ENCODE measurements at places on chromosomes 6 and 20.
A peak's percentile ranks its signal among the peaks of the same experiment; 100 is the strongest.

GRCh38 chr20:59697068-59697467 lies 92.7 kb downstream of the PHACTR3 start:
- no peak for DNase-seq

DNA sequence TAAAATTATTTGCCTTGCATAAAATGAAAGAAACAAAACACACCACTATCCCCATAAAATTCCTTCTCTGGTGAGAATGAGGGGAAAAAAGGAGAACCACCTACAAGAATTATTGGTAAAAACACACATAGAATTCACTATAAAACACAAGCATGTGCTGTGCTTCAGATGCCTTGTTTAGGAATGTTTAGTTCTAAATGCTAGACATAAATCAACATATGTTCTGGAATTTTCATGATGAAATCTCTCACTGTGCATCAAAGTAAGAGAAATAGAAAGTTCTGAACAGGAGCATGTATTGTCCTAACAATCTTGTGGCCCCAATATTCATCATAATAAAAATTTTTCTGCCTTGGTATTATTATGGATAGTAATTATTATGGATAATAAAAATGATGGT lies 111.0 kb downstream of the PLCB4 start:
- no peak for DNase-seq

GRCh38 chr6:126072172-126072571 lies 85.8 kb downstream of the TRMT11 start:
- no peak for DNase-seq

DNA sequence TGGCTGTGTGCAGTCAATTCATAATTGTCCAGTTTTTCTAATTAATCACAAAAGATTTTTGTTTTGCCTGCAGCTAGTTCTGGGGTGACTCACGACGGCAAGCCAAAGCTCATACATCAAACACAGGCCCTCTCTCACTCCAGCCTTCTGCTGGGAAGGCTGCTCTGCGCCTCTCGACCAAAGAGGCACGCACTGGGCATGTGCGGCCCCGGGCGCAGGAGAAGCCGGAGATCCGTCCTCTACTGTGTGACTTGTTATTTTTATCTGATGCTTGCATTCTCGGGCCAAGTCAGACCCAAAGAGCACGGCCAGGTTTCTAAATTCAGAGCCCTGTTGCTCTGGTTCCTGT lies 98.5 kb downstream of the TFAP2A start:
- DNase-seq, result no peak

GRCh38 chr20:40786336-40786735 lies 97.3 kb upstream of the MAFB start:
- DNase-seq, result no peak

DNA sequence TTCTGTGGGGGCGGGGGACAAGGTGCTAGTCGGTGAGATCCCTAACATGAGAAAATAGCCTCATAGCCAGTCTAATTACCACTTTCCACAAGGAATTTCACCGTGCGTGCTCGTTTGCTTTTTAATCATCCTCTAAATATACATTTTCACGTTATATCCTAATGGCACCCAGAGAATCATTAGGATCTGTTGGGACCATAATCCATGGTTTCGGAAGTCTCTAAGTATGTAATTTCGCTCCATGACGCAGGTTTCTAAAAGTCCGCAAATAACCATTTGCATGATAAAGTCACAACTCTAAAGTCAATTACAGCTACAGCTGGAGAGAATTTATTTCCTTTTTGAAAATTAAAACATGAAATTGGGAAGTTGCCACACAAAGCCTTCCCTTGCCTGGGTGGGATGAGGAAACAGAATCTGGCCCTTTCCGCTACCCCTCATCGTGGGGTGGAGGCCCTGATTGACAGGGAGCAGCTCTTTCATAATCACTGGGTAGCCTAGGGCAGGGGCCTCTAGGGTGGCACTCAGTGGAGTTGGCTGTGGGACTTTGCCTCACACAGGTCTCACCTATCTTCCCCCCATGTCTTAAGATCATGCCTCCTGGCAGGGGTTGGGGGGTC lies 81.9 kb downstream of the LRFN2 start:
- DNase-seq, result no peak

GRCh38 chr6:56659721-56660380 lies 17.2 kb upstream of the DST start:
- no peak for DNase-seq

GRCh38 chr20:12860619-12861247 lies 148.0 kb upstream of the SPTLC3 start:
- DNase-seq, result no peak

GRCh38 chr6:75299801-75300530 lies 15.4 kb upstream of the TMEM30A start:
- no peak for DNase-seq

DNA sequence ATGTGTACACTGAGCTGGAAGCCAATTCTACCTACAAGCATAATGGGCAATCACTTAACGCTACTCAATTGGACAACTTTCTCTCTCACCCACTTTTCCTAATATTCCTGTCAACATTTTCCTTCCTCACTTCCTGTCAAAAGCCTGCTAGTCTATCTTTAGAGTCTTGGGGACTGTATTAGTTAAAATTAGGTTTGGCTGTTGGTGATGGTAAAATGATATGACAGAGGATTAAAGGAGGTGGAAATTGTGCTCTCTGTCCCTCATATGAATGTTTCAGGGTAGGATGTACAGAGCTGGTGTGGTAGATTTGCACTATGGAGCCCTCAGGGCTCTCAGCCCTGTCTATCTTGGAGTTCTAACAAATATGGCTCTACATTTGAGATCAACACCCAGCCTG lies 129.7 kb downstream of the CEP57L1 start:
- DNase-seq, result no peak

- DNase-seq, result no peak
These were observed 8.8 kb downstream of the SLC22A16 start for GRCh38 chr6:110467566-110468140.

GRCh38 chr20:47558295-47559066 lies 56.8 kb downstream of the NCOA3 start:
- DNase-seq, result no peak

GRCh38 chr6:25354078-25354932 lies 75.1 kb downstream of the CARMIL1 start:
- no peak for DNase-seq

DNA sequence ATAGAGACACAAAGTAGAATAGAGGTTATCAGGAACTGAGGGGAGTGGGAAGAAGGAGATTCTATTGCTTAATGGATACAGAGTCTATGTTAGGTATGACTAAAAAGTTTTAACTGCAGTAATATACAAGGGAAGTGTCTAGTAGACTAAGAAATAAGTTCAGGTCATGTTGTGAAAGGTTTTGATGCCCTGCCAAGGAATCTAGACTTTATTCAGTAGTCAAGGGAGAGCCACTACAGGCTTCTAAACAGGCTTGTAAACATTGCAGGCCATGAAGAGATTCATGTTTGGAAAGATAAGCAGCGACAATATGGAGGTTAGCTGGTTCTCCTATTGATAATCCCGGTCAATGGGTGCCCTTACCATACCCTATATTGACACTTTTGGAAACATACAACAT lies 352.8 kb upstream of the SOX4 start:
- peak; percentile 19 for DNase-seq

GRCh38 chr6:40312213-40313015 lies 274.8 kb downstream of the LRFN2 start:
- no peak for DNase-seq

DNA sequence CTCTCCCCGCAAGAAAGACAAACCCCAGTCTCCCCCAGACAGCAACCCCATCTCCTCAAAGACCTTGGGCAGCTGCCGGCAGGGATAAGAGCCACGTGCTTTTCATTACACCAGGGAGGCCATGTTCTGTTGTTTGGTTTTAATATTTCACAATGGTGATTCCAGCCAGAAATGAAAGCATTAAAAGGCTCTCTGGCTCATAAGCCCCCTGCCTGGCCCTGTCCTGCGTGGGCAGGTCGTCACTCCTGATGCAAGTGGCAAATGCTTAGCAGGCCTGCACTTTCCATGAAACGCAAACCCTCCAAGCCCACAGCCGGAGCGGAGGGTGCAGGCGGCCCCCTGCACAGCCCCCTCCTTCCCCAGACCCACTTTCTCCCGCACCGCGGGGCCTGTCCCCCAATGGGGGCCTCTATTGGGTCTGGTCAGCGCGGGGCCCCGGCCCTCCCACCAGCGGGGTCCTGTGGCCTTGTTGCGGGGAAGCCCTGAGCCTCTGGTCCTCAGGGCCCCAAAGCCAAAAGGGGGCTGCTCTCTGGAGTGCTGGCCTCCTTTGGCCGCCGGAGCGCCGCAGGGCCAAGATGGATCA lies 77.2 kb downstream of the TMEM242 start:
- no peak for DNase-seq

- no peak for DNase-seq
These were observed 22.4 kb downstream of the SLC9A8 start for GRCh38 chr20:49835031-49835430.

GRCh38 chr6:117449549-117450439 lies 24.1 kb upstream of the ROS1 start:
- DNase-seq, result peak; percentile 66

- DNase-seq, result no peak
These were observed 517.0 kb downstream of the LMBRD1 start for GRCh38 chr6:69279805-69280204.

DNA sequence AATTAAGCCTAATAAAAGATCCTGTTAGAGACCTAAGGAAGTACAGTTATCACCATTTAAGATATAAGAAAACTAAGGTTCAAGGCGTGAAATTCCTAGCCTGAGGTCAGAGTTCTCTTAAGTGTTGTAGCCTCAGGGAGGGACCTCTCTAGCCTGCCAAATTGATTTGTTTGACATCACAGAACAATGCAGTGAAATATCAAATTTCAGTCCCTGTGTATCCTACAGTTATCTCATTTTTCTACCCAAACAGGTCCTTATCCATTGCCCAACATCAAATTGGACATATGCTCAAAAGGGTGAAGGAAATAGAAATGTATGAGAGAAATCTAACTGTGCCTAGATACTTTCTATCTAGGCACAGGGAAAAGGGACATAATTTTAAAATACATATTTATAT lies 63.0 kb downstream of the NCOA7 start:
- no peak for DNase-seq

DNA sequence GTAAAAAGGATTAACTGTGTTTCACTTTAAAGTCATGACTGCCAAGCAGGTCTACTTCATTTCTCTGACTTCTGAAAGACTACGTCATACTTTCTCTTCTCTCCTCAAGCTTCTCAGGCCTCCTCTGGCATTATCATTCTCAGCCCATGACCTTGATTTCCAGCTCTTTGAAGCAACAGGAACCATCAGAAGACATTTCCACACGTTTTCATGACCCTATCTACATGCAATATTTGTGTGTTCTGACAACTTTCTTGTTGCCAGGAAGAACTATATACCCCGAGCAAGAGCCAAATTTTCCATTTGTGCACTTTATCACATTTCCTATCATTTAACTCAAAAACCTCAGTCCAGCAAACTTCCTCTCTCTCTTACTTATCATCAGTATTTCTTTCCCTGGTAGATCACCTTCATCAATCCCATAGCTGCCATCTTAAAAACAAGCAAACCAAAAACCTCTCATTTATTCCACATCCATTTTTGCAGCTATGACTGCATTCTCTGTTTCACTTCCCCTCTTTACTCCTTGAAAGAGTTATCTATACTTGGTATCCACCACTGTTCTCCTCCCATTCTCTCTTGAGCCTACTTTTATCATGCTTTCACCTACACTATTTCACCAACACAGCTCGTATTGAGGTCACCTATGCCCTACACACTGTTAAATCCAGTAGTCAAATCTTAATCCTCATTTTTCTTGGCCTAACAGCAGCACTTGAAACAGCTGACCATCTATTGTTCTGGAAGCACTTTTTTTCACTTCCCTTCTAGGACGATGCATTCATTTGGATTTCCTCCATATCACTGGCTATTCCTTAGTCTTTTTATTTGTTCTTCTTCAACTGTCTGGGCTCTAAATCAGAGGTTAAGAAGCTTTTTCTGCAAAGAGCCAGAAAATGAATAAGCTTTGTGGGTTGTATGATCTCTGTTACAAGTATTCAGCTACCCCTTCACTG lies 47.1 kb downstream of the STX7 start:
- no peak for DNase-seq

DNA sequence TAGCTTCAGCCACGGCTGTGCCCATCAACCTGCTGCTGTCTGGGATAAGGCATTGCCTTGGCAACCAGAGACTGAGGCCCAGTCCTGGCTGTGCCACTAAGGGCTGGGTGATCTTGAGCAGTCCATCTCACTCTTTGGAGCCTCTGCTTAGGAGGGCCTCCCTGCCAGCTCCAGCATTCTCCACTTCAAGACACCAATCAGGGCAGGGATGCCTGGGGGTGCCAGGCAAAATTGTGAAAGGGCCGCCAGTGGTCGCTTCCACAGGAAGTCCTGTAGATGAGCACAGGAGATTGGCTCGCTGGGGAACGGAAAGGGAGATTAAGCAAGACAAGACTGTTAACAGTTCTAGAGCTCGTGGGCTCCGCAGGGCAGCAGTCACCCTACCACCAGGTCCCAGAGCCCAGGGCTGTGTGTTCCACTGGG lies at the start of gene RAB44:
TSS of gene RAB44 (plus strand) at position 346 of the 423 bp plus-strand sequence. CDS start 6,410 bp downstream, outside the sequence.
- no peak for DNase-seq

- peak; percentile 70 for DNase-seq
These were observed at the start of gene RGS19 for GRCh38 chr20:64079273-64080012. Gene RGS19, minus strand, starts transcription at chr20:64079518. Its CDS starts 2,632 bp downstream, at chr20:64076886.

DNA sequence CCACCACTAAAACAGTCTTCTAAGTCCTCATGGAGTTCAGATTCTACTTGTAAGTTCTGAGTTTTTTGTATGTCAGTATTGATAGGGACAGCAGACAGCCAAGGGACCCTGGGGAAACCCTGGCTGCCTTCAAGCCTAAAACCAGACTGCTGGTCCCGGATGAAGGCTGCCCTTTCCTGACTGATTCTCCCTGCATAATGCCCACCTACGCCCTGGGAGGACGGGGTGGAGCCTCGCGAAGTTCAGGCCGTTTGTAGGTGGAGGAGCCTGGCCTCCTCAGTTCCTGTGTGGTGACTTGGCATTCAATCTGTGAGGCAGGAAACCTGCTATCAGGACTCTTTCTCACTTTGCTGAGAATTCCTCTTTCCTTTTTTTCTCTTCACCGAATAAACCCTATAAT lies 120.3 kb upstream of the LGSN start:
- DNase-seq, result no peak

DNA sequence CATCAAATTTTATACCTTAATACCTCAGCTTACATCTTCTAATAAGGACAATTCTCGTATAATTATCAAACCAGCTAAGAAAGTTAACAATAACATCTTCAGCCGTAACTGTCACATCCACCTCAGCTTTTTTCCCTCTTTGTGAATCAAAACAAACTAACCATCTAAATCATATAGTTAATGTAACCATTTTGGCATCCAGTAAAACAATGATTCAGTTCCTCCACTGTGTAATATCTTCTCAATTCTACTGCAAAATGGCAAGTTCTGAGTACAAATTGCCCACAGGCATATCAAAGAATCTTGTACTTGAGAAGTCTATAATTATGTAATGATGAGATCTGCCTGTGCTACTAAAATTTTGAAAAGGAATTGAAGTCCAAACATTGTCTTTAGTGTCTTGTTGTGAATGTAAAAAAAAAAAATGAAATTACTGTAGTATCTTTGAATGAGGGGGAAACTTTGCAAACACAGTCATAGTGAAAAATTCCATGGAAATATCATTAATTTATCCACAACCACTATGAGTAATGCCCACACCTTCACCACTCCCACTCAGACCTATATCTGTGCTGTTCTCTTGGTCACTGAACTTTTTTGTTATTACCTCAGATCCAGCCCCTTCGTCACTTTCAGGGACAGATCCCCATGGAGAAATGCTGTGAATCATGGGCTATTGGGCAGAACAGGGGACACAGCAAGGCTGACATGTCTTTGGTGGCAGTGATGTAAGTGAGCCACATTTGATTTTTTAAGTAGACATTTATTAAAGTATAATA lies 178.6 kb upstream of the RAB32 start:
- DNase-seq, result no peak

GRCh38 chr6:122859676-122860075 lies 70.6 kb downstream of the SMPDL3A start:
- no peak for DNase-seq
